ENCODE measurements at places on chromosomes 3 and 15.

DNA sequence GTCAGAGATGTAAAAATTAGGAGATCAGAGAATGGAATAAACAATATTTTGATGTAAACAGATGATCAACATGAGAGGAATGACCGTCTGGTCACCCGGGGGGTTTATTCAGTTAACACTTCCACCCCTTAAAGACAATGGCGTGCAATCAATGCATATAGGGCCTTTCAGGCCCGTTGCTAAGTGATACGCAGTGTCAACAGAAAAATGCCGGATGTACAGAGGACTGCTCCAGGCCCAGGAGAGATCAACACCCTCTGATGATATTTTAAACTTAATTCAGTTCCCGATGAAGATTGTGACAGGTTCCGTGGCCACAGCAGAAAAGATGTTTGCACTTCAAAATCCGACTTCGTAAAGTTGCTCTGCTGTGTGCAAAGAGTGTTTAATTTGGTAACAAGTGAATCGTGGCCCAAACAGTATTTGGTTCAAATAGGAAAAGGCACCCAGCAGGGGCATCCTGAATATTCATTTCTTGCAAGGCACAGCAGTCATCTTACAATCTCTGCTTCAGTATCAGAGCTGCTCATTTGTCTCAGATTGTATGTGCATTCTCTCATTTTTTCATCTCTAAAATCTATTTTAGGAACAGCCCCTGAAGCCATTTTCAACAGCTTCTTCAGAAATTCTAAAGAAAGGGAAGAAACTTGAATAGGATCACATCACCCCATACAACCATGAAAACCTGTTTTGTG lies 72.6 kb downstream of the FOXB1 start:
- DNase-seq = no peak

DNA sequence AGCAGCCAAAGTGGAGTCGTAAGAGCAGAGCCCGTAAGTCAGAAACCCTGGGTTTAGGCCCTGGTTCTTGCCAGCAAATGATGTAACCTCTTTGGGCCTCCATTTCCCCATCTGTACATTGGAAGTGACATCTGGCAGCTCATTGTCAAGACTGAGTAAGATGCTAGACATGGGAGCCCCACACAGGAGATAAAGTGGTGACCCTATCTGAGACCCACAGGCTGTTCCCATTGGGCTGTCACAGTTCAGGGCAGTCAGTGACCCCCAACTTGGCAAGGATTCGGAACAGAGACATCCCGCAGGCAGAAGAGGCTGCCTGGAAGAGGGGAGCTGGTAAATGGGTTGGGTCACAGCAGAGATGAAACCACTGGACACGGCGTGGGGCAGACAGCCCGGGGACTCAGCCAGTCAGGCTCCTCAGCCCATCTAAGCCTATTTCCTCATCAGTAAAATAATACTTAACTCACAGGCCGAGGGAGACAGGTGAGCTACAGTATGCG lies 1.8 kb downstream of the CLN6 start:
- DNase-seq = no peak

GRCh38 chr15:87365186-87365585 lies 891.4 kb downstream of the NTRK3 start:
- no peak for DNase-seq

- no peak for DNase-seq
Observed at GRCh38 chr3:76198086-76198485, 412.7 kb upstream of the ZNF717 start.

- DNase-seq = no peak
Observed at GRCh38 chr3:65963787-65964677, 74.7 kb downstream of the MAGI1 start.

DNA sequence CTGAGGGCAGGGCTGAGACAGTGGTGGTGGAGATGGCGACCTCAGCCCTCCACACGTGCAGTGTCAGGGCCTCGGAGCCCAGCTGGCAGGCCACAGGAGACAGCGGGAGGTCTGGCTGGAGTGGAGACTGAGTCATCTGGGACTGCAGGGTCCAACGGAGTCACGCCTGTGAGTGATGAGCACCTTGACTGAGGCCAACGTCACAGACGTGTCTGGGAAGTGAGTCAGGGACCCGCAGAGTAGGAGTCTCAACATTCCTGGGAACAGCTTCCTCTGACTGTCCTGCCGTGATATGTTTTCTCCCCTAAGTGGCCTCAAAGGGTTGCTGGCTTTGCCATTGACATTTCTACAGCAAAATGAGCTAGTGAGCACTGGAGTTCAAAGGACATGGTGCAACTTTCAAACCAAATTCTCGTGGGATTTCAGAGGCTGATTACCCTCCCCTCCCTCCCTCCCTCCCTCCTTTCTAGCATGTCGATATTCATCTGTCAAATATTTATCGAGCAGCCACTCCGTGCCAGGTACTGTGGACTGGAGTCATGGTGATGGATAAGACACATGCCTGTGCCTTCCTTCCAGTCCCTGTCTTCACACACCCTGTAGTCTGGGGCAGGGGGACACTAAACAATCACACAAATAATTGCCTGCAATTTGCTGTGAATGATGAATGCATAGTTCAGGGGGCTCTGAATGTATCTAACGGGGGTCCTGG lies 53.3 kb upstream of the AMOTL2 start:
- no peak for DNase-seq

- no peak for DNase-seq
Observed at GRCh38 chr3:185361920-185362319, 1.0 kb upstream of the MAP3K13 start.

DNA sequence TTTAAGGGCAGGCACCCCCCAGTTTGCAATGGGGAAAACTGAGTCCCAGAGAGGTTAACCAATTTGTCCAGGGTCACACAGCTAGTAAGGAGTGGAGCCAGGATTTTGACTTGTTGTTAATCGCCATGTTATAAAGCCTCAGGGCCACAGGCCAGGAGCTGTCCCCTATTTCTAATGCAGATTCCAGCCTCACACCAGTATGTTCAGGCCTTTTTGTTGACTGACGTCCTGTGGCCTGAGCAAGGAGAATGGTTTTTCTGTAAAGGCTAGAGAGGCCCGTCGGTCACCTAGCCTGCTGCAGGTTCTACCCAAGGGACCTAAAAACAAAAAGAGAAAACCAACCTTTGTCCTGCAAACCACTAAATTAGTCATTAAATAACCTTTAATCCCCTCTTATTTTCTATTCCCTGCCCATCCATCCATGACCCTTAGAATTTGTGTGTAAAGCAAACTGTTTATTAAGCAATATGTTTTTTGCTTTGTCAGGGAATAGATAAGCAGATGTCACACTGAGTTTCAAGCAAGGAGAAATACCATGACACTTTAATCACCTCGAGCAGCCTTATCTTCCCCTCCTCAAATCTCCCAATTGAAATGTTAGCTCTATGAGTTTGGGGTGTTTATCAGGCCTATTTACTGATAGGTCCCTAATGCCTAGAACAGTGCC lies 14.1 kb downstream of the ACOX2 start:
- DNase-seq = no peak

DNA sequence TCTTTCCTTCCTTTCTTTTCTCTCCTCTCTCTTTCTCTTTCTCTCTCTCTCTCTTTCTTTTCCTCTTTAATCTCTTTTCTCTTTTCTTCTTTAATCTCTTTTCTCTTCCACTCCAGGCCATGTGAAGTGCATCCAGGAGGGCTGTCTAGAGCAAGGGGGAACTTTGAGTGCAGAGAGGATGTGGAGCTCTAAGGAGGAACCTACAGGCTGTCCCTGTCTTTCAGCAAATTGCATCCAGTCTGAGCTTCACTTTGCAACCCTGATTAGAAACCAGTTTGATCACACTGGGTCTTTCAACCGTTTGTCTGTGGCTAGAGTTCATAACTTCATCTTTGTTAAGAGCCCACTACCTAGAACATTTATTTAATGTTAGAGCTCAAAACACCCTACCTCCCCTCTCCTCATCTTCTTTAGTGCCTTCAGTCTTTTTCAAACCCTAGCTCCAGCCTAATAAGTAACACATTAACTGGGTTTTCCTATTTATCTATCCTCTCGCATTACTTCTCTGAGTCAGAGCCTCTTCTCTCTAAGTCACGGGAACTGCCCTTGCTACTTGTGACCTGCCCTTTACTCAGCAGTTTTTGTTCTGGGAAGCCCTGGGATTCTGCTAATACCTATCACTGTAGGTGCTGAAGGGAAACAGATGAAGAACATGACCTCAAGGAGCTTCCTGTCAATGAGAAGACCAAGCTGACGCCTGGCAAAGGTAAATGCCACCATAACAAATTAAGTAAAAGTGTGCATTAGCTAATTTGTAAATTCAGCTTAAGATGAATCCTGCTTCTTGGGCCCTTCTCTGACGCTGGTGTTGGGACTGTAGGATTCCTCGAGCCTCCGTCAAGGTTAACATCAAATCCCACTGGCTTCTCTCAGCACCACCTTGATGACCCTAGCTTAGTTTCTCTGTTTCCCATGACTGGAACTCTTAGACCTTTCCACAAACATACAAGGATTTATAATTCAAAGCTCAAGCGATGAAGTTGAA lies at the start of gene GCNT3:
TSS of gene GCNT3 (plus strand) at position 508 of the 985 bp plus-strand sequence. CDS start 6,456 bp downstream, outside the sequence.
- DNase-seq = no peak

- DNase-seq = no peak
Observed at GRCh38 chr3:17544632-17545031, 197.8 kb downstream of the TBC1D5 start.

DNA sequence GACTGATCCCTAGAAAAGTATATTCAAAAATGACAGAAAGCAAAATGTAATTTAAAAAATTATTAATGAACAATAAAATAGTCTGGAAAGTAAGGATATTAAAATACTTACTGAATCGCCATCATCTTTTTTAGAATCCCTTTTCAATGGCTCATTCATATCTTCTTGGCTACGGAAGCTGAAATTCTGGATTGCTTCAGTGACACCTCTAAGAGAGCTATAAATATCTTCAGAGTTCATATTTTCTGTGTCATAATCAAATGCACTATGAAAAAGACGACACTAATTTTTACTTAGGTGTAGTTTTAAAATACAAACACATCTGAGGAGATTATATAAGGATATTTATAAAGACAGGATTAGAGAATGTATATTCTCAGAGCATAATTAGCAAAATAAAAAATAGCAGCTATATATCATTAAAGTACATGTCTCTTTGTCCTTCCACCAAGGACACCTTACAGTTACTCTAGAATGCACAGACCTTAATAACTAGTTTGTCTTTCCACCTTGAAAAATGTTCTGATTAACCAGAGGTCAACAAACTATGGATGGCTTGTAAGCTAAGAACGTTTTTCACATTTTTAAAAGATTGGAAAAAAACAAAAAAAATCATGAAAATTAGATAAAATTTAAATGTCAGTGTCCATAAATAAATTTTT lies 98.6 kb upstream of the UBP1 start:
- DNase-seq = no peak

DNA sequence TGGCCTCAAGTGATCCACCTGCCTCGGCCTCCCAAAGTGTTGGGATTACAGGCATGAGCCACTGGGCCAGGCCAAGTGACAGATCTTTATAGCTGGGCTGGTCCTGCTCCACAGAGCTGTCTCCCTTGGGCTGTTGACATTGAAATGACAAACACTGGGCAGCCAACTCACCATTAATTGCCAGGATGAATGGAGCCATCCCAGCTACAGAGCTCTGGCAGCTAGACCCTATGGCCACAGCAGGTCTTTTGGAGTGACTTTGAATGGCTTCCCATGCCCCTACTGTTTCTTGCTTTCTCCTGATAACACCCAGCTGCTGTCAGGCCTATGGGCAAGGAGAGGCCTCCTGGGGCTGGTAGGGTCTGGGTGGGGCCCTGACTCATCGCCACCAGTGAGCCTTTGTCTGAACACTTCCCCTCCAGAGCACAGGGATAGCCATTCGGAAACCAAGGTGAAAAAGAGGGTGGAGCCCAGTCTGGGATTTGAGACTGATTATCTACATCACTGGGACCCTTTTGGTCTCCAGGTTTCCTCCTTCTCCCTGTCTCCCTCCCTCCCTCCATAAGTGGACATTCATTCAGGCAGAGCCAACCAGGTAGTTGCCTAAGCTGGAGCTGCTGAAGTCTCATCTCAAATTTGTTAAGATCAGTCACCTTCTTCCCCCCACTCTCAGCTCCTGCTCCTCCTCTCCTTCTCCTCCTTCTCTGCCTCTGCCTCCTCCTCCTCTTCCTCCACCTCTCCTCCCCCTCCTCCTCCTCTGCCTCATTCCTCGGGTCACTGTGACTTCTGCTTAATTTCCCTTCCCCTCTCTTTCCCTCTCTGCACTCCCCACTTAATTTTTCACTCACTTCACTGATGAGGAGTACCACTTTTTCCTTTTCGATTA lies 34.0 kb downstream of the BHLHE40 start:
- DNase-seq = no peak

- DNase-seq = no peak
Observed at GRCh38 chr15:70583006-70583405, 180.4 kb downstream of the UACA start.

GRCh38 chr3:49534581-49535441 lies 19.5 kb upstream of the BSN start:
- no peak for DNase-seq

DNA sequence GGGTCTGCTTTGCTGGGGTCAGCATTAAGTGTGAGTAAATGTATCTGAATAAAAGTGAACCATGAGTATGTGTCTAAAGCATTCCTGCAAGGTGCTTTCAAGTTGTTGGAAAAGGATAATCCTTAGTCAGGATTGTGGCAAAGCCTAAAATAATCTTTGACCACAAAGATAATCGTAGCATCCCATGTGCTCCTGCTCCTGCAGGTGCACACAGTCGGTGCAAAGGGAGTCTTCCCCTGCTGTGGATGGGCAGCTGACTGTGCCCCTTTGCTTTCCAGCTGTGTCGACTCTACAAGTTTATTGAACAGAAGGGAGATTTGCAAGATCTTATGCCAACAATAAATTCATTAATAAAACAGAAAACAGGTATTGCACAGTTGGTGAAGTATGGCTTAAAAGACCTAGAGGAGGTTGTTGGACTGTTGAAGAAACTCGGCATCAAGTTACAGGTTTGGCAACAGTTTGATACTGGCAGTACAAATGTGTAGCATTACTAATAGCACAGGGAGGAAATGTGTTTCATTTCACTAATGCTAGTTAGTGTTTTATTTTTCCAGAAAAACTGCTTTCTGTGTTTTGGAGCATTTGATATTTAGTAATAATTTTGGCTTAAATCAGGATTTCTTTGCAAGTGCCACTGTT lies 22.6 kb downstream of the SRP14 start:
- no peak for DNase-seq

- no peak for DNase-seq
Observed at GRCh38 chr15:101264911-101265641, 12.2 kb downstream of the SELENOS start.

- no peak for DNase-seq
Observed at GRCh38 chr3:187641320-187642016, 28.7 kb downstream of the SST start.

DNA sequence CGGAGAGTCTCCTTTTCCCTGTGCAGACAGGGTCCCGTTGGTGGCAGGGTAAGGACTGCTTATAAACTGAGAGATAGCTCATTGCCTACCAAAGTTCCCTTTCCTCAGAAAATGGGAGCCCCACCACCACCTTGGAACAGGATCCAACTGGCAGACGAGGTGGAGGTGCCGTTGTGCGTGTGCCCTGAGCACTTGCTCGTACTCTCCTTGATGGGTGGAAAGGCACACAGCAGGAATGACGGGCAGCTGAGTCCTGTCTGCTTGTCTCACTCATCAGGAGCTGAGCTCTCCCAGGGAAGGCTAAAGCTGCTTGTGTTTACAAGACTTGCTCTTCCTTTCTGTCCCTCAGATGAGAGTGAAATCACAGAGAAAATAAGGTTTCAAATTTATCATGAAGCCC lies 60.7 kb downstream of the B3GNT5 start:
- DNase-seq = no peak

GRCh38 chr15:70291305-70292075 lies 193.8 kb upstream of the TLE3 start:
- DNase-seq = no peak

Measured in CD4-positive, alpha-beta T cell treated with Interleukin-4 for 4 hours (primary cell).